GOT3 (cell line): ENCODE measurements at places on chromosomes 1 and 21.

- DNase-seq: no peak
These were observed 70.6 kb upstream of the GCLM start for GRCh38 chr1:93979718-93980319.

DNA sequence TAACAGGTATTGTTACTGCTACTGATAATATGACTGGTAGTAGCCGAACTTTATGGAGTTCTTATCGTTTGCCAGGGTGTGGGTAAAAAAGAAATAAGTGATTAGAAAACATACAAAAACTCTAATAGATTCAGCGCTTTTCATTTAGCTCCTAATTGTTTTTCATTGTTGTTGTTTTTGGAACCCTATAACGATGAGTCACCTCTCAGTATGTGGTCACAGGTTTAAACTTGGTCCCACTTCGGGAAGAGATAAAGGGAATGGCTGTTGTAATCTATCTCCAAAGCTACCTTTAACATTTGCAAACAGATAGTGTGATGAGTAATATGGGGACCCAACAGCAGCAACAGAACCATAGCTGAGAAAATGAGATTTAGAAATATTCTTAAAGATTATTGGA is 62.7 kb upstream of the BCL10 start:
- no peak for DNase-seq

DNA sequence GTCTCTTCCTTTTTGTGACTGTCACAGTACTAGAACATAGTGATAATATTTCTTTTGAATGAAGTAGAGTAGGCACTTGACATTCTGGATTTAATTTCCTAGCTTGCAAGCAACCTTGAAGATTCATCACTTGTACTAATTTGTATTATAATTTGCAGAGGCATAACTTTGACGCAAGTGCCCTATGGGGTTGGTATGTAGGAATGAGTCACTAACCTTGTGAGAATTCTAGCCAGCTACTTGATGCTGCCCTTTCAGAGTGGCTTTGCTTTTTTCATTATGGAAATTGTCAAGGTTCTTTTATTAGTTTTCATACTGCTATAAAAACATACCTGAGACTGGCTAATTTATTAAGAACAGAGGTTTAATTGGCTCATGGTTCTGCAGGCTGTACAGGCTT is 13.7 kb upstream of the DPH5 start:
- no peak for DNase-seq

DNA sequence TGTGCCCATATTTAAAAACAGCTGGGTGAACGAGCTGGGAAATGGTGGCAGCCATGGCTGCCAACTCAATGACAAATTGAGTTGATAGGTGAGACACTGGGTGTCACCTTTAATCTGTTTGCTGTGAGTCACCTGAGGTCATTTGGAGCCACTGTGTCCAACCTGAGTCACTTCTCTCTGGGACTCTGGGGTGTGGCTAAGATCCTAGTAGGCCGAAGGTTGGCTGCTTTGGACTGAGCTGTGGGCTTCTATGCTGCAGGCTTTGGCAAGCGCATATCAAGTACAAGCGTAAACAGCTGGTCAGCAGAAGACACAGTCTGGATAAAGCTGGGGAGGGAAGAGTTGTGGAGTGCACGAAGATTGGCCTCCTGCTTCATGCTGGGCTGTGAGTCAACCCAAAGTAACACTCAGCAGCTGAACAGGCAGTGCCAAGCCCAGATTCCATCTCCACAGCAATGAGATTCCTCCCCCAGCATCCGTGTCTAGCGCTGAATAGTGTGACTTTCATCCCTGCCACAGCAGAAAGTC is 24.0 kb downstream of the TEX35 start:
- DNase-seq: no peak

GRCh38 chr21:43719748-43720538 is 1.0 kb downstream of the PDXK start:
- no peak for DNase-seq

DNA sequence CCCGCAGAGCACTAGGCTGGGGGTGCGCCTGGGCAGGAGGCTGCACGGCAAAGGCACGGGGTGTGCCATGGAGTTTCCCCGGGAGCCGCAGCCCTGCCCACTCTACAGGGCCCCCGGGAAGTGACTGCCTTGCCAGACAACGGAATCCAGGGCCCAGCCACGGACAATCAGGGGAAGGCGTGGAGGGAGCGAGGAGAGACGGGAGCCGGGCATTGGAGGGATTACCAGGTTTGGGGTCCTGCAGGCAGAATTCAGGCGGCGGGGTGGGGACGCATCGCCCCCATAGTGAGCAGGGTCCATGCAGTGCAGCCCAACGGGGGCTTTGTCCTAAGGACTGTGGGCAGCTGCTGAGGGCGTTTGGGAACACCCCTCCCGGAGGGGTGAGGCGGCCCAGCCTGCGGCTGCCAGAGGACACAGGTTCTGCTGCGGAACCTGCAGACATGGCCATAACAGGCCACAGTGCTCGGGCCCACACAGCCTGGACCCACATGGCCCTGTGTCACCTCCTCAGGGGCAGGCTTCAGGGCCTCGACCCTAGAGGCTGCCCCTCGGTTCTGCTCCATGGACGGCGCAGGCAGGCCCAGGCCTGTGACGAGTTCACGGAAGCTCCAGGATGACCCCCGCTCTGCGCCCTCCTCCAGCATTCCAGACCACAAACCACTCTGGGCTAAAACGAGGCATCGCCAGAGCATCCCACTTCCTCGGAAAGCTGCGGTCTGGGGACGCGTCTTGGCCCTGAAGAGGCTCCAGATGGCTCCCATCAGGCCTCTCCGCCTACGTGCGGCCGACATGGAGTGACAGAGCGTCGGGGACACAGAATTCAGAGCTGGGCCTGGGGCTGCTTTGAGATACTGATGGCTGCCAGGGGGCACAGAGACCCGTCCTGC is 54.5 kb downstream of the COL6A1 start:
- no peak for DNase-seq

- DNase-seq: no peak
These were observed 52.4 kb upstream of the C1orf53 start for GRCh38 chr1:197850042-197850441.

- DNase-seq: no peak
These were observed 59.3 kb downstream of the VANGL2 start for GRCh38 chr1:160459687-160460086.

DNA sequence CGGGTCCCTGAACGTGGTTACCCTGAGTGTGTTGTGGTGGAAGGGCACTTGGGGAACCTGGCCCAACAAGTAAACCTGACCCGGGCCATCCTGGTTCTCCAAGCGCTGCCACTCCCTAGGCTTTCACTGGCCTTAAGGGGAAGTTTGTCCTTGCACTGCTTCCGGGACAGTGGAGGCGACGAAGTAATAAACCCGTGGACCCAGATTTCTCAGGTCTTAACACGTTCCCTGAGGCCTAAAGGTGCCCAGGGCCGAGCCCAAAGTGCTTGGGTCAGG is 261 bp upstream of the CCDC24 start:
- DNase-seq: no peak

DNA sequence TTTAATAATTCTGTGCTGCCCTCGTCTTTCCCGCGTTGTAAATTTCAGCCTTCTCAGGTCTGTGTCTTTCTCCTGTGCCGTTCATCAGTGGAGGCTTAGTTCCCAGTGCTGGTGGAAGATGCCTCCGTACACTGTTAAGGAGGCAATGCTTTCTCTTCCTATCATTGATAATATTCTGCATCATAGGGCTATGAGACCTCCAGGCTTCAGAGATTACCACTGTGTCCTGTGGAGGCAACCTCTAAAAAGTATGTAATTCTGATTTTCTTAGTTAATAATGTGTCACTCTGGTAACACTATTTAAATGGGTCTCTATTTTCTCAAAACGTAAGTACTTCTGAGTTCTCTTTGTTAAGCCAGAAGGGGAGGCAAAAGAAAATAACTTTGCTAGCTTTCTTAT is 538.3 kb downstream of the SMYD3 start:
- DNase-seq: no peak

DNA sequence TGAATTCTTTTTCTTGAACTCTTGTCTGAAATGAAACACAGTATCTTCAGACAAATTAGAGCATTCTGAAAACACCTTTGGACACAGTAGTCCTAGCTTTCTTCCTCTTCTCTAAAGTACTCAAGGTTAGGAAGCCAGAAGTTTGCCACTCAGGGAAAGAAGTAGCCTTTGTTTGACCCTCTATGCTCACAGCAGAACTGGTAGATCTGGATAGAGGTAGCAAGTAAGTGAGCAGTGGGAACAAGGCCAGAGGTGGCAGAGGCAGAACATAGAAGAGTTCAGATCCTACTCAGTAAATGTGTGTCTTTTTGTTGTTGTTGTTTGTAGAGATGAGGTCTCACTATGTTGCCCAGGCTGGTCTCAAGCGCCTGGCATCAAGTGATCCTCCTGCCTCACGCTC is 7.4 kb upstream of the PIGR start:
- no peak for DNase-seq

GRCh38 chr21:42918291-42918690 is 7.1 kb downstream of the ERVH48-1 start:
- no peak for DNase-seq

GRCh38 chr1:221276896-221277409 is 397.7 kb downstream of the HLX start:
- no peak for DNase-seq

DNA sequence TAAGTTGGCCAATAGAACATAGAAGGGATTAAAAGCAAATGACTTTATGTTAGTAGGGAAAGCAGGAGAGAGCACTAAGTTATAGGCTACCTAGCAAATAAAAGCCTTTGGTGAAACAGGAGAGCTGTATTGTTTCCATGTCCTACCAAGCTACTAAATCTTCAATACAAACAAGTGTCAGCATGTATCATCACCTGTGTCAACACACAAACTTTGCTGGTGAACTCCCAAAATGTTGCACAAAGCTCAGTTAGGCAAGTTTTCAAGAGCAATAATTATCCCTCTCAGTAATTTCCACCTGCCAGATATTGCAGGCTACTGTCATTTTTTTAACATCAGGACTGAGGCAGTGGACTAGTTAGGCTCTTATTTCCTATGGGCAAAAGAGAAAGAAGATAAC is 77.7 kb upstream of the ADAM30 start:
- no peak for DNase-seq

DNA sequence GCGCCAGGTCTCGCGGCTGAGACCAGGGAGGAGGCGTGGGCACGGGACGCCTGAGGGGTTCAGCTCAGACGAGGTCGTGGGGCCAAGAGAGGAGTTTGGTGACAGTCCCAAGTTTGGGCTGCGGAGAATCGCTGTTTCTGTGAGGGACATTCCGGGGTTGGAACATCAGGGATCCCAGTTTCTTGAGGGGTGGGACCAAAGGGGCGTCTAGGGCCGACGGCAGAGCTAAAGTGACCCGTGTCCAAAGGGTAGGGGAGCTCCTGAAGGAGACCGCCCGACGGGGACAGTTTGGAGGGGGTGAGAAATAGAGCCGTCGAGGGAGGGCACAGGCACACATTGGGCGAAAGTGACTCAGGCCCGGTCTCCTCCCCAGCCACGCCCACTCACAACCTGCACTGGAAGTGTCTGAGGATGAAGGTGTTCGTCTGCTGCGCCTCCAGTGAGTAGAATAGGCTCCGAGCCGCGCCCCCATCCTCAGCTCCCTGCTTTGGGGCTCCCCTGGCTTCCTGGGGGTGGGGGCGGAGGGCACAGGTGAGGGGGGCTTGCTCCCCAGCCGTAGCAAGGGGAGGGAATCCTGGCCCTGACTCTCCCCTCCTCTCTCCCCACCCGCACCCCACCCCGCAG is 7.0 kb downstream of the EFNA3 start:
- DNase-seq: no peak

- DNase-seq: no peak
These were observed 43.4 kb downstream of the RALGPS2 start for GRCh38 chr1:178768423-178768822.

- DNase-seq: no peak
These were observed 21.4 kb upstream of the FASLG start for GRCh38 chr1:172637522-172637921.

DNA sequence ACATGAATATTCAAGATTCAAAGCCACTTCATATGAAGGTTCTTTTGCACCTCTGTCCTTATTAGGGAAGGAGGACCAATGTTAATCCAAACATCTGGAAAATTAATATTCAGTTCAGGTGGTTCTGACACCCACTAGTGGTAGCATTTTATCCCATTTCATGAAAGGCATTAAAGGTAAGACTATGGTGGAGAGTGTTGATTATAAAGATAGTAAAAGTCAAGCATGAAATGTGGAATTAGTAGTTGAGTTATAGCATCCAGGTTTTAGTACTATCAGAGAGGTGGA is 17.5 kb upstream of the YTHDF2 start:
- no peak for DNase-seq

GRCh38 chr21:41439248-41439647 is 13.2 kb downstream of the MX1 start:
- DNase-seq: no peak

DNA sequence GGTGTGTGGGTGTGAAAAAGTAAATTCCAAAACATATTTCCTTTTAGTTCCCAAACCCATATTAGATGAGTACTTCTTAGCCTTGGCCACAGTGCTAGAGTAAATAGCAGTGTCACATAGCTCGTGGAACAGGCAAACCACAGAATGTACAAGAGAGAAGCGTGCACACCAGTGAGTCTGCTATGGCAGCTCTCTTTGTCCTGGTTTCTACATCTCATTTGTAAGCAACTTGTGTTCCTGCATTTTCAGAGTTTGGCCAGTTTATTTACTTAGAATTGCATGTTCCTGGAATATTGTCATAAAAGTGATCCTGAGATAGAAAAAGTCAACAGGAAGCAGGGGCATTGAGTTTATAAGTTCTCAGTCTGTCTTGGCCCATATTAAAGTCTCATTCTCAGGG is 142.1 kb downstream of the DHRS3 start:
- no peak for DNase-seq

- DNase-seq: no peak
These were observed 294.0 kb upstream of the ADGRL2 start for GRCh38 chr1:81506699-81507098.

DNA sequence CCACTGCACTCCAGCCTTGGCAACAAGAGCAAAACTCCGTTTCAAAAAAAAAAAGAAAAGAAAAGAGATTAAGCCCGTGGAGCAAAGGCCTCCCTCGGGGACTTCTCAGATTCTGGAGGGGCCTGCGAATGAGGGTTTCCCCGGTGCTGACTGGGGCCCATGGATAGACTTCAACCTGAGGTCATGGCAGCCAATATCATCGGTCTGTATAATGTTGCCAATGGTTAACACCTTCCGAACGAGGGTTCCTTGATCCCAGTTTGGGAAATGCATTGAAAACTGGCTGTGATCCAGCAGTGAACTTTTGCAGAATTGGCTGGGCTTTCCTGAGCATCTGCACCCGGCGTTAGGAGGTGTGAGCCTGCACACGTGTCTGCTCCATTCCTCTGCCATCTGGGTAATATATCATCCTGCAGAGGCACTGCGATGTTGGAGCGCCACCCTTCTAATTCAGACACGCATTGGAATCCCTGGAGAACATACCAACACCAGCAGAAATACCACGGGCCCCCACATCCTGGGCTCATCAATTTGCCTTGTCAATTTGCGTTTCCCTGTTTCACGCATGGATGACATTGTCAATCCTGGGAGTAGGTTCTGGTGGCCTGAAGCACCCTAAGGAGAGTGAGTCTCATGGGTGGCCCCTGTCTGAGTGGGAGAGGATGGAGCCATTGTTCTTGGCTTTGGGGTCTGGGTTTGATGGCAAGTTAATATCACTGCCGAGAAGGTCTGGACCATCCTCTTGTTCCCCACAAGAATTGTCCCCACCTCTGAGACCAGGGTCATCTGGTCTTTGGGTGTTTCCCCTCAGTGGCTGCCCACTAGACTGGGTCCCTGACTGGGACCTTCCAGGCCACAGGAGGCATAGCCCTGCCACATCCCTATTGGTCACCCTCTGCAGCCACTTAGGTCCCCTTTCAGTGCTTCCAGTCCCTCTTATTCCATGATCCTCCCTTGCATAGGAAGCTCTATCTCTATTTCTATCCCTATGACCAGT is 441.0 kb downstream of the PTPRU start:
- no peak for DNase-seq
